ENCODE measurements at places on chromosomes 3 and 15. TPM values are rescaled to one million over a fixed set of nuclear protein-coding genes. Genes with fewer than 3 reads are reported as not detected.
A peak's percentile ranks its signal among the peaks of the same experiment; 100 is the strongest.

STARD9 gene
- 2.5 TPM for total RNA-seq

GOLGA6B gene
- total RNA-seq: not detected

PRSS50 gene
- total RNA-seq: not detected

LMOD3 gene
- not detected for total RNA-seq

RTP4 gene
- total RNA-seq: not detected

DNA sequence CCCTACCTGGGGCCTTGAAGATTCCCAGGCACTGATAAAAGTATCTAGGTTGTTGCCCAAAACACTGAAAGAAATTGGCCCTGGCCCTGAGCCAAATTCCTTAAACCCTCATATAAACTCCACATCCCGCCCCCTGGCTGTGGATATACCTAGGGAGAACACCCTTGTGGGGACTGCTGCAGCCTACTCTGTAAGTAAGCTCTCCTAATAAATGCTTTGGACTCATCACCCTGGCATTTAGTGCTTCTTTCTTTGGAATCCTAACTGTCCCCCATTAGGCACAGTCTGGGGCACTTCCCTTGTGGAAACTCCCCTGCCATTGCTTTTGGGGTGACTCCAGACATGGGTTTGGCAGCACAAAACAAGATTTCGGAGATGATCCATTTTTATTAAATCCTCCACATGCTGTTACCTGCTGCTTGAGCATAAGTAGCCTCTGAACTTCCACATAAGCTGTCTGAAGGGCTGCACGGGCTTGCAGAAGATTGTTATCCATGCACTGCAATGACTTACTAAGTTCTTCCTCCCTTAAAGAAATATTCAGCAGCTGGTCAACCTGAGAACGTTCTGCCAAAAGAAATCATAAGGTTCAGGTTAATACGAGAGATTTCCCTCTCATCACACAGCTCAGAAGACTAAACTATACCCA lies 46.4 kb downstream of the ZNF106 start:
- DNase-seq: peak; percentile 32

GRCh38 chr3:171860830-171861535 lies 17.8 kb downstream of the TMEM212 start:
- peak; percentile 35 for DNase-seq

DNA sequence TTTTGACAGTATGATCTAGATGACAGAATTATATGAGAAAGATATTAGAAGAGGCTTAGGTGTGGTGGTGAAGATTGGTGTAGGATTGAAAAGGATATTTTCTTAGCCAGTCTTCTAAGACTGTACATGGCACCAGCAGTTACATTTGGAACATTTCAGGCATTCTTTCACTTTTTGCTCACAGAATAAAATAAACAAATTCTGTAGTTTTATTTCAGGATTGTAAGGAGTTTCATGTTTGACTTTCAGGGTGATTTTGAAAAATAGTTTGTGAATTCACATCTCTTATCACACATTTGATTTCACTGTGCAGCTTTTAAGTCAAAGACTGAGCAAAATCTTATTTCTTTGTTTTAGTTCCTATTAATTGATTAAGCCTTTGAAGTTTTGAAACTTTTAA lies 27.1 kb downstream of the DNAJC13 start:
- no peak for DNase-seq

DNA sequence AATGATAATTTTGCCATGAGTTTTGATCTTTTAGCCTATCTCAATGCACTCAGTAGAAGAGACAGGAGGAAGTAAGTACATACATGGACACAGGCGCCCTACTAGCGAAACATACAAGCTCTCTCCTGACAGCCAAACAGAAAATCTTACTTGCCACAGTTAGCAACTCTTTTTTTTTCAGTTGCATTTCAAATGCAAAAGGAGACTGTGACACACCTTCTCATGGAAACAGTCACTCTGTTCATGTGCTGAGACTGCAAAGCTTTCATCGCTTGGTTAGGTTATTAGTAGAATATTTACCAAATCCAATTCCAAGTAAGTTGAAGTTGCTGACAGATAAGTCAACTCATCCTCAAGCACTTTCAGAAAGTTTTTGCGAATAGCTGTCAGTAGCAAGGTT lies 223.3 kb downstream of the FOXP1 start:
- DNase-seq: no peak

DNA sequence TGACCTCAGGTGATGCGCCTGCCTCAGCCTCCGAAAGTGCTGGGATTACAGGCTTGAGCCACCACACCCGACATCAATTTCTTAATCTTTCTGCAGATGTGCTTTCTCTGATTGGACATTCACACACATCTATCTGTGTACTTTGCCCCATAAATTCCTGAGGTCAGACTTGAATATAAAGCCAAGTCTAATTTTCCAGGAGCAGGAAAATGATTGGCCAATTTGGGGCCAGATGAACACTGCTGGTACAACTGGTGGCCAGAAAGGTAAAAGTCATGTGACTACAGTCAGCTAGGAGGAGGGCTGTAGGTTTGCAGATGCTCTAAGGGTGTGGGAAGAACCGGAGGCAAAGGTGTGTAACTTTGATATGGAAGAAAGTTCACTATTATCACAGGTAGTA lies 3.2 kb upstream of the RAD51 start:
- no peak for DNase-seq

GRCh38 chr3:25897019-25897418 lies 107.1 kb downstream of the OXSM start:
- no peak for DNase-seq

DNA sequence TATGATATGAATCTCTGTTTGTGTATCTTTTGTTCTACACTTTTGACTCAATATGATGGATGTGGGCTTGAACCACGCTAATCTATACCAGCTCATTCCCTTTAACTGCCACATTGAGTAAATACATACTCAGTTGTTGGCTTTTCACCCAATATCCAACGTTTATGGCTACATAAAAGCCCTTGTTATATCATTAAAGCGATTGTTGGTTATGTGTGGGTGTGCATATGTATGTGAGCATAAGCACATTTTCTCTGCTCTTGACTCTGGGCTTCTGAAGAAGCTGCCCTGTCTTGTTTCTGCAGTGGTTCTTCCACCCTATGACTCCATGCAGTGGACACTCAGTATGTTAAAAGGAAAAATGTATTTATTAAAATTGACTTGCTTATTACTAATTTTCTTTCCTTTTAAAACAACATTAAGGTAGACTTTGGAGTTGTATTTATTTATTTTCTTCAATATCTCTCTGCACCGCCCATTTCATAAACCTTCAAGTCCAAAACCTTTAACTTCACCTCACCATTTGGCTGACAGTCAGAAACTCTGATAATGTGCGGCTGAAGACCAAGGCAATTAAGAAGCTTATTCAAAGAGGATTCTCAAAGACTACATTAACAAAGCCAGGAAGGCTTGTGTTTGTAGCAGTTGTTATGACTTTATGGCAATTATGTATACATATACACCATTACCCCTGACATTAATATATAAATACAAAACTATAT lies 156.1 kb downstream of the THRB start:
- DNase-seq: no peak

DNA sequence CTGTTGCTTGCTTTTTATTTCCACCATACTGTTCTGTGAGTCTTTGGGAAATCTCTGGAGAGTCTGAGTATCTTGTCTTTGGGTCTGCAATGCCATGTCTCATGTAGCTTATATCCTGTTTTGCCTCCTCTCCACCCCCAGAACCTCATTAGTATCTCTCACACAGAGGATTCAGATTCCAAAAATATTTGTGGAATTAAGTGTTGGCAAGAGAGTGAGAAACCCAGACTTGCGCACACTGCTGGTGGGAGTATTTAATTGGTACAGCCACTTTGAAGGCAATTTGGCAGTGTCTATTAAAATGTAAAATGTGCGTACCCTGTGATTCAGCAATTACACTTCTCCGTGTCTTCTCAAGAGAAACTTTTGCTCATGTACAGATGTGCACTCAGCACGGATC lies 68.6 kb downstream of the ZNF621 start:
- DNase-seq: no peak

DNA sequence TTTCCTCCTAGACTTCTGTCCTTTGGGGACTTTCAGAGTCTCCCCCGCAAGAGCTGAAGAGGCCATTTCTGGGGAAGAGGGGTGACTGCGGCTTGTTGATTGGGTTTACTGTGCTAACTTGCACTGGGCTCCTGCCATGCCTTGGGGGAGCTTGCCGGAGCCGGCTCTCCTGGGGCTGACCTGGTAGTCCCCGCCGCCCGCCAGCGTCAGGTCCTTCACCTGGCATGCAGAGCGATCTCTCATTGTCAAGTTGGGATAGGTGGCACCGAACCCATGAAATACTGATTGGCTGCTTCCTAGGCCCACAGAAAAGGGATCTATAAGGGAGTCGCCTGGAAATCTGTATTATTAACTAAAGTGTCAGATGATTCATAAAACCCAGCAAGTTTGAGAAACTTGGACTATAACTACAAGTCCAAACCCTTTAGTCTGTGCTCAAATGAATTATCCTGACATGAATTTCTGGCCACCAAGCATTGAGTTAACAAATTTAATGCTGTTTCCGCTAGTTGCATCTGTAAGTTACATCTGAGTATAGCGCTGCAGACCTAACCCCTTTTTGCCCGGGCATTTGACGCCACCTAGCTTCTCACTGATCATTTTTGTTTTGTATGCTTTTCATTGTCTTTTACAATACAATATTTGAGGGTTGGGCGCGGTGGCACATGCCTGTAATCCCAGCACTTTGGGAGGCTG lies 607 bp upstream of the IMP3 start:
- DNase-seq: no peak

DNA sequence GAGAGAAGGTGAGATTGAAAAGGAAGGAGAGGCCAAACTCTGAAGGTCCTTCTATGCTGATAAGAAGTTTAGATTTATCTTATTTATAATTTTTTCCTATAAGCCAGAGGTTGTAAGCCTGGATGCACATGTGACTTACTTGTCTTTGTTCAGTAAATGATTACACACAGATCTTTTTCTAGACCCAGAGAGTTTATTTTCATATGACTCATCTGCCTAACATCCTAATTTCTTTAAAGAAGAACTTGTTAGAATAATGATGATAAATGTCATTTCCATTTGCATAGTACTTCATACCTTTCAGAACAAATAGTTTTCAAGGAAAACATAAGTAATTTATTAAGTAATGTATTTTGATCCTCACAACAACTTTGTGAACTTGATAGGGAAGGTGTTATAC lies 434.8 kb upstream of the DPH6 start:
- DNase-seq: peak; percentile 30

DNA sequence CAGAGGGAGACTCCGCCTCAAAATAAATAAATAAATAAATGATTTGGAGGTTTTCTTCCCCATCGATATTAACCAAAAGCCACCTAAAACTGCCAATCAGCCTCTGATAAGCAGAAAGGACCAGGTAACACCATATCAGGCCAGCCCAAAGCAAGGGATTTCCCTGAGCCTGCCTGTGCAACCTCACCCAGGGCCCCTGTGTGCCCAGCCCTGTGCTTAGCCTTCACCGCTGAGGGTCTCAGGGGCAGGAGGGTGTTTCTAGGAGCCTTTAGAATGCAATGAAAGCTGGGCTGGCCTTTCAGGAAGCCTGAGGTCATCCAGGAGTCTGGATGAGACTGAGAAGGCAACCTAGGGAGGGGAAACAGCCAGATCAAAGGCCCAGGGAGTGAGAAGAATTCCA lies 35.4 kb downstream of the CYP11A1 start:
- no peak for DNase-seq

DNA sequence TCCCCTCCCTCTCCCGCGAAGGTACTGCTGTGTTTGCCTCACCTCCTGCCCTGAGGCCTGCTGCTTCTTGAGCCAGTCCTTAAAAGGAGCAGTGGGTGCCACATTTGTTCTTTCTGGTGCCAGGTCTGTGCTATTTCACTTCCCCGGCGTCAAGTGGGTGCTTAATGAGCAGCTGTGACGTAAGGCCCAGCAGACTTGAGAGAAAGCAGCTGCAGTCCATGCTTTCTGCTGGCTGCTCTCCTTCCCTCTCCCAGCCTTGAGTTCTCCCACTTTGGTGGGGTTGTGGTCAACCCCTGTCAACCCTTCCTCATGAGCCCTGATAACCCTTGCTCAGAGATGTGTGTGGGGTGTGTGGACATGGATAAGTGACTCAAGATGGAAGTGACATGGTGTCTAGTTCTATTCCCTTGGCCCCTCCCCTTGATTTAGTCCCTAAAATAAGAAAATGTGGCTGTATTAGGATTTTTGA lies 6.9 kb downstream of the INAFM2 start:
- no peak for DNase-seq

DNA sequence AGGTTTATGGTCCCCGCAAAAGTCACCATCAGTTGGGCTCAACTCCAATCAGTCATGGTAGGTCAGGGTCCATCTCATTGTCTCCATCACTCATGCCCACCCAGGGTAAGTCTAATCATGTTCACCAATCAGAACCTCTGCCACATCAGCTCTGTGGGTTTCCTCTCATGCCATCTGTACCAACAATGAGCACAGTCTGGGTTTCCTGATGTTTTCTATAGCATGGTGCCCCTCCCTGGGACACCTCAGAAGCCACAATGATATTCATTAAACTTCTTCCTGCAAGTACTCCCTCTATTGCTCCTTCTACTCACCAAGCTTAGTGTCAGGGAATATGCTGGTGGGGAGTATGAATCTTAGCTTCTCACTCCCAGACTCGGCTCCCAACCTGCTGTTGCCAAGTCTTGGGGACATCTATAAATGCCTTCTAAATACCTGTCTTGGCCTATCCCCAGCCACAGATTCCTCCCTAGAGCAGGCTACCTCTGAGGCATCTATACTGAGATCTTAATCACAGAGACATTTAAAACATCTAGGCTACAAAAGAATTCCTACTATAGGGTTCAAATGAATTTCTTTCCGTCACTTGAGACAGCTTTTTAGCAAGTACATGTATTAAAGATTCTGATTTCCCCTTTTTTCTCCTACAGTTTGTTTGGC lies 5.0 kb upstream of the CCR2 start:
- DNase-seq: no peak

DNA sequence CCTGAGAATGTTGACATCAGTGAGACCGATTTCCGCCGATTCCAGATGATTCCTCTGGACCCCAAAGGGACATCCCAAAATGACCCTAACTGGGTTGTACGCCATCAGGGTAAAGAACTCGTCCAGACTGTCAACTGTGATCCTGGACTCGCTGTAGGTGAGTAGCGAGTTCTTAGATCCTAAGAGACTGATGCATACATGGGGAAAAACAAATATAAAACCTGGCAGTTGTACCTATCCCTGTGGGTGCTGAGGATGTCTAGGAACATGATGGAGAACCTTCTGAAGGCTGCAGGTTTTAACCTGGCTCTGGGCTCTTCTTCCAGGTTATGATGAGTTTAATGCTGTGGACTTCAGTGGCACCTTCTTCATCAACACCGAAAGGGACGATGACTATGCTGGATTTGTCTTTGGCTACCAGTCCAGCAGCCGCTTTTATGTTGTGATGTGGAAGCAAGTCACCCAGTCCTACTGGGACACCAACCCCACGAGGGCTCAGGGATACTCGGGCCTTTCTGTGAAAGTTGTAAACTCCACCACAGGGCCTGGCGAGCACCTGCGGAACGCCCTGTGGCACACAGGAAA lies 12.3 kb downstream of the THBS1 start:
- DNase-seq: peak; percentile 56
